DMS 273 treated with DMSO at 0.1 percent for 48 hours (cell line): ENCODE measurements at places on chromosomes 6 and 20.

DNA sequence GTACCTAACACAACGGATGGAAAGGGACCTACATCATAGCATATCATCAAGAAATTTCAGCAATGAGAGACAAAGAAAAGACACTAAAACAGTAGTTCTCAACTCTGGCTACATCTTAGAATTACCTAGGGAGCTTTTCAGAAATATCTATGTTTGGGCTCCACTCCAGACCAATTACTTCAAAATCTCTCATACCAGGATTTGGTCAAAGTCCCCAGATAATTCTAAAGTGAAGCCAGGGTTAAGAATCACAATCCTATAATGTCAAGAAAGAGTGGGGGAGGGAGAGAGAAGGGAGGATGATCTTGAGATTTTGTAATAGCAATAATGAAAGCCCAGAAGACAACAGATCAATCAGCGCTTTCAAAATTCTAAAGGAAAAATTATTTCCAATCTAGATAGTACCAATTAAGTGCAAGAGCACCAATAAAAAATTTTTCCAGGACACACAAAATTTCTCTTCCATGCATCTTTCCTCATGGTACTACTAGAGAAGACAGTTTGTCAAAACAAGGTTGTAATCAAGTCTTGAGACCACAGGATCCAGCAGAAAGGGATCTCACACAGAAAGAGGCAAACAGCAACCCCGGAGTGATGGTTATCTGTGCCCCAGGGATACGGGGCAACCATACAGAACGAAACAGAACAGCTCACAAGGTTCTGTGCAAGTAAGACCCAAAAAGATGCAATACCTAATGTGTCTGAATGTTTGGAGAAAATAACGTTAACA, 152.9 kb upstream of the DST start:
- DNase-seq, result no peak

DNA sequence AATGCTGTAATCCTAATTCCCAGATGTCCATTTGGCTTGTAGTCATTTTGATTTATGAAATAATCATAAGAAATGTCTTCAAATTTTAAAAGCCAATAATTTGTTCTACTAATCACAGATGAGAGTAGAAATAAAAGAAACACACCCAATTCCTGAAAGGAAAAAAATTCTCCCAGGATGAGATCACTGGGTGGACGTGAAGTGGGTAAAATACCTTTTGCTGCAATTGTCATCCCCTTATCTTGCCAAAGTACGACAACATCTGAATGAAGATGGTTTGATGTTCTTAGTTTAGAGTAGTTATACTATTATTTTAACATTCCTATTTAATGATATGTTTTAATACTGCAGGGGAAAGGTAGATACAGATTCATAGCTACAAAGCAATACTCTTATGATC, 33.7 kb downstream of the MTHFD1L start:
- no peak for DNase-seq

DNA sequence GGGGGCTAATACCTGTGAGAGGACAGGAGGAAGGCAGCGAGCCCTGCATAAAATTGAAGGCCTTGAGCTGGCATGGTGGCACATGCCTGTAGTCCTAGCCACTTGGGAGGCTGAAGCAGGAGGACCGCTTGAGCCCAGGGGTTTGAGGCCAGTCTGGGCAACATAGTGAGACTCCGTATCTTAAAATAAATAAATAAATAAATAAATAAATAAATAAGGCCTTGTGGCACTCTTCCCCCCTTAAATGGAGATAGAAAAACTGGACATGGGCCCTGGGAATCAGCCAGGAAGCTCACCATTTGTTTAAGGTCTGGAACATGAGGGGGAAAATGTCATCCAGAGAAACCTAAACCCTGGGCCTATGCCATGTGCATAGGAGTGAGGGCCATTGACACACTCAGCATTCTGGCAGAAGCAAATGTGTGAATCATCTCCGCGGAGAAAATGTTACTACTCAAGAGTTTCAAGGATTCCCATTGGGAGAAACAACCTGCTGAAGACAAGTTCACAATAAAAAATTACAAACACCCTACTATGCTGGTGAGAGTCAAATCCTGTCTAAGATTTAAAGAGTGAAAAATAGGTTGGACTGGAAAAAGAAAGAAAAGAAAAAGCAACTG, 51.9 kb upstream of the UBR2 start:
- no peak for DNase-seq

- DNase-seq, result no peak
Observed at GRCh38 chr6:170080169-170080827, 210.6 kb downstream of the DLL1 start.

DNA sequence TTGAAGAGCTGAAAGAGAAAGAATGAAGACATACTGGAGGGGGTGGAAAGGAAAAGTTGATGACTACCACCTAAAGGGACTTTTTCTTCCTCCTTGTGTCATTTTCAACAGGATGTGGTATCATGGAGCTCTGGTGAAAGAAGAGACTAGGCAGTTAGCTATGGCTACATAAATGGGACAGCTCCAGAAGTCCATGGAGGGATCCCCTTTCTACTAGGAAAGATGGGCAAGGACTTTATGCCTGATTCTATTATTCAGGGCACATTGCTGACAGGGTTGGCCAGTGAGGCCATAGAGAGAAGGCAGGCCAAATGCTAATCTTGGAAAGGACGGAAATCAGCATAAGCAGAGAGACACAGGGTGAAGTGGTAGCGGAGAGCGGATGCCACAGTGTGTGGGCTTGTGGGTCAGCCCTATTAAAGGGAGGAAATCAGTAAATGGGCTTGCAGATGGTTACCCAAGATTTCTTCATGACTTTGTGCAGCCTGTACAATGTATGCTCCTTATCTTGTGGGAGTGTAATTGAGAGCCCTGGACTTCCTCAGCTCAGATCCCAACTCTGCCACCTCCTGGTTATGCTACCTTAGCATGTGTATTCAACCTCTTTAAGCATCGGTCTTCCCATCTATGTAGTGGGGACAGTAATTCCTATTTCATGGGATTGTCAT, 77.4 kb upstream of the TMEM170B start:
- DNase-seq, result no peak

DNA sequence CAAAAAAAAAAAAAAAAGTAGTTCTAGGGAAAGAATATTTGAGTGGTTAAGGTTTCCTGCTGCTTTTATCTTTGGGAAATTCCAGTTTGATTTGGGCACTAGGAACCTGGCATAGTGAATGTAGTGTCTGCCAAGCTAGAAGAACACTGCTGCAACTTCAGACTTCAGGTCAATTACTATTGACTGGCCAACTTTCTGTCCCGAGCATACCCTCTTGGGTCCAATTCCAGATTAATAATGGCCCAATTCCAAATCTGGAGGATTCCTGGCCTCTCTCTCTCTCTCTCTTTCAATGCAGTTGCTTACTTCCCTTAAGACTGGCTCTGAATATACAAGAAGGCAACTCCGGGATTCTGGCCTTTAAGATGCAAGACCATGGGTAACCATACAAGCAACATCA, 74.9 kb downstream of the ANKEF1 start:
- no peak for DNase-seq

GRCh38 chr6:2740581-2740980, 10.1 kb downstream of the MYLK4 start:
- DNase-seq, result no peak

DNA sequence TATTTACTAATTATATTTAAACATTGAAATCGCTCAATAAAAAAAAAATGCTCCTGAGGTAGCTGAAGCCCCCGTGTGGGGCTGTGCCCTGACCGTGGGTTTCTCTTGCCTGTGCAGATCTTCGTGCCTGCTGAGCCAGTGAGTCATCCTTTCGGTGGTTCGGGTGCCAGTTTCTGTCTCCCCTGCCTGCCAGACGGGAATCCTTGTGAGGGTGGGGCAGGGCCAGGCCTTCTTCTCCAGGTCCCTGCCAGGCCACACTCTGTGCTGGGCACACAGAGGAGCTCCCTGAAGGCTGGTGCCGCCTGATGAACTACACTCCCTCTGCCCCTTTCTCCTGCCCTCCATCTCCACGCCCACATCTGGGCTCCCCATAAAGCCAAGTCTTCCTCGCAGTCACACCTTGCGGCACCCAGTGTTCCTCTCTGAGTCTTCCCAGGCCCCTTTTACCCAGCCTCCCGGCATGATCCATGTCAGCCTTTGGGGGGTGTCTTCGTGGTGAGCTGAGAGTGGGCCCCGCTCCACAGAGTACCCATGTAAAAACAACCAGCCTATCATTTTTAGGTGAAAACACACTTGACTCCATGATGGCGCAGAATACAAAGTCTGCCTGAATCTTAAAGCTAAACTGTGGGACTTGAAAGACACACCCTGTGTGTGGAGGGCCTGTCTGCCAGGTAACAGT, 19.3 kb downstream of the FGD2 start:
- no peak for DNase-seq

DNA sequence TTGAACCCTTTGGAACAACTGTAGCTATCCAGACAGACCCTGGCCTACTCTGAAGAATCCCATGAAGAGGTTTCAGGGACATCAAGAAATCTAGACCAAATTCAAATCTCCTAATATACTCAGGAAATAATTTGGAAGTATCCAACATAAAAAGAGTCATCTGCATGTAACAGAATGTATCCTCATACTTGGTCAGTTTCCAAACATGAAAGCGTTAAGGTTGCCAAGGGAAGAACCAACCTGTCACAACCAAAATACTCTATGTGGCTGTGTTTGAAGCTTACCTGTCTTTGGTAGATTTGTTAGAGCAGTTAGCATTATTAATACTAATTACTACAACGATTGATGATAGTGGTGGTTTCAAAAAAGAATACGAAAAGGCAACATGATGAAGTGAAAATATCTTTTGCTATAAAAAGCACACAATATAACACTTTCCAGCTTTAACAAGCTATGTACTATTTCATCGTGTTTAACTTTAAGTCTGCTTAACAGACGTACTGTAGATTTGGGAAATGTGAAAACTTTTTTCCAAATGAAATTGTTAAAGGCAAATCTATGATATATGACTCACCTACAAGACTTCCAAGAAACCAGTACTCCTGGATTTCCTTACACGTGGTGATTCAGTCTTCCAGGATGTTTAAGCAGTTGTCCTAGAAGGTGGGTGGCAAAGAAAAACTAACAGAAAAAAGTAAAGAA, 46.6 kb upstream of the ENPP1 start:
- no peak for DNase-seq

DNA sequence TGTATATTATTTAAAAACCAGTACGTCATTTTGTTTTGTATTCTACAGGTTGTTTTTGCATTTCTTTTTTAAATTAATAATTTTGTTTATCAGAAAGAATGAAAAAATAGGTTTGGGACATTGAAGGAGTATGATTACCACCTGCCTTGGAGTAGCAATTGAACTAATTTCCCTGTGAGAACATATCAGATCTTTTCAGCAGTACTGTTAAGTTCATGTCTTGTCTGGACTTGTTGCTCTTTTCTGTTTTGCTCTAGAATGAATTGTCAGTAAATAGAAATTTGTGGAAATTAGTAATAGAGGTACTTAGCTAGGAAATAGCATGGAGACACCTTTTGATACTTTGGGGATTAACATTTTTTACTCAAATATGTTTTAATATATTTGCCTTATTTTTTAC, 24.3 kb downstream of the HSF2 start:
- DNase-seq, result no peak

- no peak for DNase-seq
Observed at GRCh38 chr20:41308726-41309413, 8.7 kb downstream of the ZHX3 start.

DNA sequence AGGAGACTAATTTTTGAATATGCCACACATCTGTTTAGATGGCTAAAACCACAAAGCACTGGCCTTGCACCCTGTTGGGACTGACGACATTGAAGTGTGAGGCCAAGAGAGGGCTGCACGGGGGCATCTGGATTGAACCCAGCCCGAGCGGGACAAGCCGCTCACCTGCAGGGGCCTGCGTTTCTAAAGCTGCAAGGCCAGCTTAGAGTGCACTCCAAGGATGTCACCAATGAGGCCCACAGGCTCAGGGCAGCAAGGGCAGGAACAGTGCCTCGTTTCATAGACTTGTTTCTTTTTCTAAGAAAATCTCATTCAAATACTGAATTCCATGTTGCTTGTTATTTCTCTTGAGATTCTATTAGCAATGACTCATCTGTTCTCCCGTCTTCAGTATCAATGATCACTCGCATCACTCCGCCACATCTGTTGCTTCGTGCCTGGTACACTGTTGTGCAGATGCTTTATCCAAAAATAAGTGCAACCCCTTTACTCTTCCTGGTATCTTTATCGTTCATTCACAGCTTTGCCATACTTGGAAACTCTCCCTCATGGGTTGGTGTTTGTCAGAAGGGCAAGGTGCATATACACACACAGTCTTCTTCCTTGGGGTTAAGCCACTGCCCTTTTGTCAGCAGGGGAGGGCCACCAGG, 120.1 kb downstream of the IRF4 start:
- no peak for DNase-seq

DNA sequence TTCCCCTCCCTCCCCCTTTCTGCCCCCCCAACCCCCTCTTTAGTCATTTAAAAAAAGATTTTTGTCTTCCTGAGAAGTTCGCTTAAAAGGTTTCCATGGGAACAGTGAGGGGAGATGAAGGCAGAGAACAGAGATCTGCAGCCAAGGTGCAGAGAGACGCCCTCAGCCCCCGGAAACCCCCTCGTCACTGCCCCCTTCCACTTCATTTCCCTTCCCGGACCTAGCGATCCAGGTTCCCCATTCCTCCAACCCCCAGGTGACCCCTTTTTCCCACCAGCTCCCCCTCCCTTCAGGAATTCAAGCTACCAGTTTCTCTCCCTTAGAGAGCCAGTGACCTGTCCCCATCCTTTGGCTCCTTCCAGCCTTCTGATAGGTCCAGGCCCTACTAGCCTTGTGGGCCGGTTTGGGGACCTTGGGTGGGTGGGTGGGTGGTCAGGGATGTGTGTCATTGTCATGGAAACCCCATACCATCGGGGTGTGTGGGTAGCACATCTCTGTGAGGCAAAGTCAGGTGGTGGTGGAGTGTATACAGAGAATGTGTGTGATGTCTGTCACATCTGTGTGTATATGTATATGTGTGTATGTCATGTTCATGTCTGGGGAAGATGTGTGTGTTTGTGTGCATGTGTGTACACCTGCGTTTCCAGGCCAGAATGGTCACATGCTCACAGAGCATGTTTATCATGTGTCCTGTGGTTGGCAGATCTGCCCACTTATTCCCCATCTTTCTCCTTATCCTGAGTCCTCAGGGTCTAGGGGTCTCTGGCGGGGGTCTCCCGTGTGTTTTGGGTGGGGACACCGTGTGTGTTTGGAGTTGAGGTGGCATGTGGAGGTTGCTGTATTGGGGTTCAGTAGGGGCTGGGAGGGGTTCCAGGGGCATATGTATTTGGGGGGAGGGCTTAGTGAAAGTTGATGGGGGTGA, 7.0 kb downstream of the SYNGAP1 start:
- no peak for DNase-seq

DNA sequence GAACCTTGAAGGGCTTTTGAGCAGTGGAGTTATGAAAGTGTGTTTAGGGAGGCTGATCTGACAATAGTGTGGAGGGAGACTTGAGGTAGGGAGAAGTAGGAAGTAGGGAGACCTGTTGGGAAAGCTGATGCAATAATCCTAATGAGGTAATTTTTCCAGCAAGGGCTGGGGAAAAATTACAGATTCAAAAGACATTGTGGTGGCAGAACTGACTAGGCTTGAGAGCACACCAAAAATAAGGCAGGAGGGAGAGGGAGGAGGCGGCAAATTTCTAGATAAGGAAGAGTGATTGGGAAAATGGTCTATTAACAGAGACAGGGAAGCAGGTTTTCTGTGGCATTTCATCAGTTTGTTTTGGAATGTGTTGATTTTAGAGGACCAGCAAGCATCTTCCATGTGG, 5.5 kb downstream of the PRRT1 start:
- no peak for DNase-seq
